Coronary artery (tissue), 2 donors: ENCODE measurements at places on chromosomes 6 and 20.

GRCh38 chr20:44810391-44811149 lies at the start of gene RIMS4:
TSS of gene RIMS4 (minus strand) at chr20:44810546. CDS start at chr20:44810271, 275 bp downstream.
- DNase-seq = peak; percentile 12

- no peak for DNase-seq
These were observed 1086.2 kb downstream of the KIF16B start for GRCh38 chr20:15487030-15487429.

GRCh38 chr6:144897441-144897921 lies 612.3 kb downstream of the UTRN start:
- DNase-seq = no peak

- DNase-seq = peak; percentile 29
These were observed 147.9 kb downstream of the CDC5L start for GRCh38 chr6:44535446-44535845.

GRCh38 chr6:24385536-24386269 lies 17.0 kb upstream of the MRS2 start:
- no peak for DNase-seq

DNA sequence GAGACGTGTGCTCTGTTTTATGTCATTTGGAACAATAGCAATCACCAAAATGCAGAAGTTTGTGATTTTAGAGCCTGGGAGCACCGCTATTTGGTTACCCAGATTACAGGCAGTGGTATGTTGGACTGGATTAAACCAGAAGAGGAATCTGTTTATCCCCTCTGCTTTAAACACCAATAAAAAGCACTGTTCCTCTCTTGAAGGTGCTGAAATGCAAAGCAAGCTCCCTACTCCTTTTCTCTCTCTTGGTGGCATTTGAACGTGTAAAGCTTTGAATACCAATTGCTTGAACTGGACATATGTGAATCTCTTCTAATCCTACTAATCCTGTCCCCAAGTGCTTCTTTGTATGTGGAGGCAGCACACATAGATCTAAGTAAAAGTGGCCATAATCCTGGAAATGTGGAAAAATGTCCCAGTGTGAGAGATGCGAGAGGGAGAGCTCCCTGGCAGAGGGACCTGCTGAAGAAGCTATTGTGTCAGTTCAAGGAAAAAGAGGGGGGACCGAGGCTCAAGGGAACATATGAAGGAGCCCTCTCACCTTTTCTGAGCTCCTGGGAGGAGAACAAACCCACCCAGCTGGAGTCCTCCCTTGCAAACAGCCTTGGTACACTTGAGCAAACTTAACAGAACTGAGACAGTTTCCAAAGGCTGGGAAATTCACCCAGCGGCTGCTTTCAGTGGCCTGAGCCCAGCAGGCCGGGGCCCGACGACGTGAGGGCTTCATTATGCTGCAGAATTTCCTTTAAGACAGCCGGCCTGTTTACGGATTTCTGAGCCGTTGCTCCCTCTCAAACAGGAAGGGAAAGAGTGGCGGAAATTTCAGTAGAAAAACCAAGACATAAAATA lies 18.8 kb upstream of the OLIG3 start:
- no peak for DNase-seq

- no peak for DNase-seq
These were observed 144.3 kb downstream of the ADGRB3 start for GRCh38 chr6:68779366-68779765.

DNA sequence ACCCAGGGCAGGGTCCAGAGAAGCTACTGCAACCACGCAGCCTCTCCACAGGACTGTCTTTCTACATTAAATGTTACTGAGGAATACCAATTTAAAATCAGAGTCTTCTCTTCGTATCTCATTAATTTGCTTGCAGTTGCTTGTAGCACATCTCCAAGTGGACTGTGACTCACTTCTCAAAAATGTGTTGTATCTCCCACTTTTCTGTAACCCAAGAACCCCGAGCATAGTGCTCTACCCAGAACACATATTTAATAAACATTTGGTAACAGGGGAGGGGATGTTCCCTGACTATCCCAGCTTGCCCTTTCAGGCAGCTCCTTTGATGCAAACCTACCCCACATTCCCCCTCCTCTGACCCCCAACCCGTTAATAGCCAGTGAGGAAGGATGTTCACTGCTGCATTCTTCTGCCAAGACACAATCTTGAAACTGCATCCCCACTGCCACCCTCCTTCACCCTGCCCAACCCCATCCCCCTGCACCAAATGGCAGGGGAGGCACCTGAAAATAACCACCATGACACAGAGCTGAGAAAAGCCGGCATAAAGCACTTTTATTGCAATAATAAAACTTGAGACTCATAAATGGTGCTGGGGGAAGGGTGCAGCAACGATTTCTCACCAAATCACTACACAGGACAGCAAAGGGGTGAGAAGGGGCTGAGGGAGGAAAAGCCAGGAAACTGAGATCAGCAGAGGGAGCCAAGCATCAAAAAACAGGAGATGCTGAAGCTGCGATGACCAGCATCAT lies 24.2 kb downstream of the FKBP1A start:
- no peak for DNase-seq

- DNase-seq = no peak
These were observed 189.6 kb downstream of the ADAT2 start for GRCh38 chr6:143260857-143261256.

GRCh38 chr20:45406260-45407066 lies 1.6 kb upstream of the DBNDD2 start:
- peak; percentile 90 for DNase-seq

- no peak for DNase-seq
These were observed 45.9 kb downstream of the RPS12 start for GRCh38 chr6:132860254-132860653.

- DNase-seq = no peak
These were observed 73.0 kb downstream of the PHF3 start for GRCh38 chr6:63708631-63709030.

GRCh38 chr6:29947077-29947980 lies 5.0 kb downstream of the HLA-A start:
- no peak for DNase-seq

- no peak for DNase-seq
These were observed 4.6 kb upstream of the BICRAL start for GRCh38 chr6:42777126-42777822.

DNA sequence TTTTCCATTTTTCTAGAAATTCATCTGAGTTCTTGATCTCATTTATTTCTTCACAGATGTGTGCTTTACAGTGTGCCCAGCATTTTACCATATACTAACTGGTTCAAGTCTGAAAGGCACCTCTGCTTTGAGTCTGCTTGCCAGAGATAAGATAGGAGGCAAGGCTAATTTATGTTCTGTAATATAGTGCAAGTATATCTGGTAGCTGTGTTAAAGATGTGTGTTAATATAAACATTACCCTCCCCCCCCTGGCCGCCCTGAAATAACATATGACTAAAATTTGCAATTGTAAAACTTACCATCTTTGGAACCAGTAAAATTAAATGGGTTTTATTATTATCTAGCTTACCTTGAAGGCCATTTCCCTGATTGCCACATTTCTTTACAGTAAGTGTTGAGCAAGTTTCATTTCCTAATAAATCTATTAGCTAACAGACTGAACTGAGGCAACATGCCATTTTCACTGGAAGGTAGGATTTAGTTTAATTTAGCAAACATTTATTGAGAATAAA lies 2.7 kb downstream of the FBXO9 start:
- no peak for DNase-seq

GRCh38 chr6:160041608-160042007 lies 72.7 kb downstream of the IGF2R start:
- DNase-seq = no peak

DNA sequence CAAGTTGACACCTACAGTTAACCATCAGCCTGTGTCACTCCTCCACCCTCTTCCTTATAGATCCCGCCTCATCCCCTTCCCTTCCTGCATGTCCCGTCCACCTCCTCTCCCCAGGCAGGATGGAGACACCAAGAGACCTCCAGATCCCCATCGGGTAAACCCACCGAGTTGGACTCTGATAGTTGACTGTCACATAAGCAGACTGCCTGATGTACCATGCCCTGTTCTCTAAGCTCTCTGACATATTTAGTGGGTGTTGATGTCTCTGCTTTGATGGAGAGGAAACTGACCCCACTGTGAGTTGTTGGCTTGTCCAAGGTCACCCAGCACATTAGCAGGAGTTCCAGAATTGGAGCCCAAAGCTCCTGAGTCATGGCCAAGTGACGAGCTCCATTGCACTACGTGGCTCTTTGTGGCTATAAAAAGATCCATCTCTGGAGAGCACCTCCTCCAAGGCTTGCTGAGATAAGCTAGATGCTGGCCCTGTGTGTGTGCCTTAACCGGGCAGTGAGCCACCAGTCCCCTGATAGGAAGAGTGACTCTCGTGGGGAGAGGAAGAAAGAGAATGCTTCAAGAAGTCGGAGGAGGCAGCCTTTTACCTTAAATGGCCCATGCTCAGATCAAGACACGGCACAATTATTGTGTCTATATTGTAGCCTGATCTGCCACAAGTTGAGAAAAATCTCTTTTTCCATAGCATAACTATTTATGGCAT lies 236.0 kb upstream of the ECI2 start:
- DNase-seq = no peak

DNA sequence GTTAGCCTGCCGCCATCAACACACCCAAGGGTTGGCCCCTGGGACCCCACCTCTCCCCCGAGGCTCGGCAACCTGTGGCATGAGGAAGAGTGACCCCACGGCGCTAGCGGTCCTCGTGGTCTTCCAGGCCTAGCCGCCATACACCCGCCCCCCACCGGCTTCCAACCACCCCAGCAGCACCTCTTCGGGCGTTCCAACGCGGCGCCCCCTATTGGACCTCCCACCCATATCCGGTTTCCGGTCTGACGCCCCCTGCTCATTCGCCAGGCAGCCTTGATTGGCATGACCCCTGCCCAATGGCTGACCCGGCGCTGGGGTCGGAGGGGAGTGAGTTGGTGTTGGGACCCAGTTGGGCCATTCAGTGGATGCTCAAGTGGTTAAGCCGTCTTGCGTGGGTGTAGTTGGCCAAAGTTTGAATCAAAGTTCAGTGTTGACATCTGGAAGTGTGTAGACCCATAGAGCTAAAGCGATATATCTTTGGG lies at the start of gene GNAS-AS1:
GNAS-AS1 (minus strand) TSS at position 210 of the 482 bp plus-strand sequence.
- no peak for DNase-seq

DNA sequence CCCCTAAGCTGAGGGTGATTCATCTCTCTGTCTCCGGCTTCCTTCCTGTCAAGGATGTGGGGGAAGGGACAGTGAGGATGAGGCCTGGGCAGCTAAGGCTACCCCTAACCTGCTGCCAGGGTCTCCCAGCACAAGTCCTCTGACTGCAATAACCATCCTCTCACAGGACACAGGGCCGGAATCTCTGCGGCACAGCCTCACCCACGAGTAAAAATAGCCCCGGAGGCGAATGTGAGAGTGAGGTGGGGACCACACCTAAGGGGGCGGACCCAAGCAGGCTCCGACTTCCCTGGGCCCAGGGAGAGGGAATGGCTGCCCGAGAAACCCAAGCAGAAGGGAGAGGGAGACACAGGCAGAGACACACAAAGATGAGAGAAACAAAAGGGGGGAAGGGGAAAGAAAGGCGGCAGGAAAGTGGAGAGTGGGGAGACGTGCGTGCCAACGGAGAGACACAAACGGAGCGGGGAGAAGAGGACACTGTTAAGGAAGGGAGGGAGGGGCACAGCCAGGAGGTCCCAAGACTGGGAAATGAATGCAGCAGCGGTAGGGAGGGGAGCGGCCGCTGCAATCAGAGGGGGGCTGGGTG lies 1.4 kb downstream of the CLIC1 start:
- DNase-seq = no peak

GRCh38 chr6:111810294-111811131 lies 62.7 kb downstream of the FYN start:
- no peak for DNase-seq
